ENCODE measurements at places on chromosomes 16 and 17. TPM values are rescaled to one million over a fixed set of nuclear protein-coding genes. Genes with fewer than 3 reads are reported as not detected.

ZNF423 gene
- 12.5 TPM for total RNA-seq

KRTAP3-1 gene
- total RNA-seq = not detected

SPSB3 gene
- 74.2 TPM for total RNA-seq

LRRC46 gene
- not detected for total RNA-seq

SALL1 gene
- total RNA-seq = 11.9 TPM

ESRP2 gene
- total RNA-seq = not detected

CDK5R1 gene
- 250 TPM for total RNA-seq

Measured in parietal lobe (tissue), 2 donors.